CD4-positive, alpha-beta T cell treated with Interleukin-4 for 1 hour (primary cell): ENCODE measurements at places on chromosomes 7 and 10.

- no peak for DNase-seq
These were observed 404.6 kb downstream of the RPS24 start for GRCh38 chr10:78437998-78438906.

DNA sequence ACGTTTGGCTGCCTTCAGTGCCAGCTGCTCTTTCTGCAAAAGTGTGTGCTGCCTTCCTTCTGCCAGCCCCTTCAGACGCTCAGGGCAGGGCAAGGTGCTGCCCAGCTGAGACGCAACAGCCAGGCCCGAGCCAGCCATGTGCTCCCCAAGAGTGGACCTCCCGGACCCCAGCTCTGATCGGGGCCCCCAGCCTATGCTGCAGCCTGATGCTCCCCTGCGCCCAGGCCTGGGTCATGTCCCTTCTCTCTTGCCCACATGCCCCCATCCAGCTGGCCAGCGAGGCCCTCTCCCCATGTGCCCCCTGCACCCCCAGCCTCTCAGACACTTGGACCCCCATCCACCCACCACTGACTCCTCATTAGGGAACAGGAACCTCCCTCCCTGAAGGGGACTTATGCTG is 17.8 kb downstream of the WDR86 start:
- no peak for DNase-seq

DNA sequence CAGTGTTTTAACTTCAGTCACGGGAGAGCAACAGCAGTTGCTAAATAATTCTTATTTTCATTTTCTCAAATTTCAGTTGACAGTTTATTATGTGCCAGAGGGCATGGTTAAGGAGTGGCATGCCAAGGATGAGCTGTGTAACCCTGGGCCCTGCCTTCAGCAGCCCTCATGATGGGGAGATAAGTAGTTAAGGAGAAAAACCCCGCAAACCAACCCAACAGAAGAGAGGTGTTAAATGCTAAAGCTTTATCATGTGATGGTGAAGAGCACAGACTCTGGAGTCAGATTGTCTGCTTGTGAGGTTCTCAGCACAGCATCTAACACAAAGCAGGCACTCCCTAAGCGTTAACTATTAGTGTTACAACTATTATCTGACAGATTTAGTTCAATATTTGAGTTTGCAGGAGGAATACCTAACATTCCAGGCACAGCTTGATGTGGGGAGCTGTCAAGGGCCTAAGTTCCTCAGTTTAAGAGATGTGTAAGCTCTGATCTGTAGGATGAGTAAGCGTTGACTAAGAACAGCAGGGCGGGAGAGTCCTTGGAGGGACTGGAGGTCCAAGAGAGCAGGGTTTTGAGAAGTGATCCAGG is 29.6 kb downstream of the STAM start:
- no peak for DNase-seq

DNA sequence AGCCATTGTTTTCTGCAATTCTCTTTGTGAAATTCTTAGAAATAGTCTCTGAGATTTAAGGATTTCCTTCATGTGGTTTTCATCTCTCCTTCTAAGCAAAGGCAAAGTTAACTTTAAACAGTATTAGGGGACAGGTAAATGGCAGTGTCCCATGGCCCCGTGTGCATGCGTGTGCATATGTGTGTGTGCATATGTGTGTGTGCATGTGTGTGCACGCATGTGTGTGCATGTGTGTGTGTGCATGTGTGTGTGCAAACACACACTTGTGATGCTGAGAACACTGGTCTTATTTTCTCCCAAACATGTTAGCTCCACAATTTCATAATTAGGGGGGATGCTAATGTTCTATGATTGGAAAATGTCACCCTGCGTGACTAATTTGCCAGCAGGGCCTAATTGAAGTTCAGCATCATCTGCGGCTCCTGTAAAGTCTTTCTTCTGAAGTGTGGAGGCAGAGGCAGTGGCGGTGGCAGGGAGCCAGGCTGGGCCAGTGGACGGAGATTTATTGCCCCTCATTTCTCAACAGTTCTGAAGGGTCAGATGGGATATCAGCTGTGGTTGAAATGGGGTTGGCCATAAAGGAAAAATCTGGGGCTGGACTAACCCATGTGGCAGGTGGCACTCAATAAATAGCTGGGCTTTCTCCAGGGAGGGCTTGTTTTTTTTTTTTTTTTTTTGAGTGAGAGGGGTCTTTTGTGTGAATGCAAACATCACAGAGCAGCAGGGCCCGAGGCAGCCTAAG is 289.3 kb upstream of the PODXL start:
- DNase-seq: no peak

GRCh38 chr10:64546073-64546472 is 1024.9 kb downstream of the REEP3 start:
- DNase-seq: no peak

DNA sequence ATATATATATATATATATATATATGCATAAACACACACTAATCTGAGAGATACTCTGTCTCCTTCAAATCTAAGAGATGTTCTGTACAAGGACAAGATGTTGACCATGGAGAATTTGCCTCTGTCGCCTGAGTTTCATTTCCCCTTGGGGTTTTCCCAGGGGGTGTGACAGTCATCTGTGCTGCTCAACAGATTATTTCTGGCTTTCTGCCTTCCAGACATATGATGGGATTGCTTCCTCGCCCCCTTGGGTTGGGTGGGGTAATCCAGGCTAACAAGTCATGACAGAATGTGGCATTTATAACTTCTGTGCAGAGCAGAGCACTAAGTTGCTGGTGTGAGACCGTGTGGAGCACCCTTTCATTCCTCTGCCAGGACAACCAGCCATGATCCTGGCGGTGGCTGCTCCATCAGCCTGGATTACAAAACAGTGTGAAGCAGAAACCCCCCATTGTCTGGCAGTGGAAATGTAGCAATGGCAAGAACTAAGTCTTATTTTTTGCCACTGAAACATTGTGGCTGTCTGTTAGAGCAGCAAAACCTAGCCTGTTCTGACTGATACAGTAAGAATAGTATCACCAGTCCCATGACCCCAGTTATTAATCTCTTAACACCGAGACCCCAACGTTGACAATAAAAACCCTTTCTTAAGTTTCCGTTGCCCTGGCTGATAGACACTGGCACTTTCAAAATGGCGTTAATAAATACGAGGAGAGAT is 13.7 kb upstream of the USP6NL start:
- DNase-seq: peak; percentile 70

GRCh38 chr10:69897432-69897831 is 95.7 kb downstream of the COL13A1 start:
- no peak for DNase-seq

DNA sequence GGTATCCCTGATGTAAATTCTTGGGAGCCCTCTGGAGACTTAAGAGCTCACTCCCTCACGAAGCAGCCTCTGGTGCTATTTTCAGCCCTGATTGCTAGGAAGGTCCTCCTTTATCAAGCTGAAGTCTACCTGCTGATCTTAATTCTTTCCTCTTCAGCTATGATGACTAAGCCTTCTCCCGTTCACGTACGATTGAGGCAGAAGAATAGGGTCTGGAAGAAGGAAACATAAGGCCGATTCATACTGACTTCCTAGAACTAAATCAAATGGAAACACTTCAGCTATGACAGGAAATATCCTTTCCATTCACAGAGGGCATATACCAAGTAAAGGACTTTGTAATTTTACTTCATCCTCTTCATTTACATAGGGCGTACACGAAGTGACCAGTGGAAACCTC is 107.0 kb downstream of the CPXM2 start:
- no peak for DNase-seq

DNA sequence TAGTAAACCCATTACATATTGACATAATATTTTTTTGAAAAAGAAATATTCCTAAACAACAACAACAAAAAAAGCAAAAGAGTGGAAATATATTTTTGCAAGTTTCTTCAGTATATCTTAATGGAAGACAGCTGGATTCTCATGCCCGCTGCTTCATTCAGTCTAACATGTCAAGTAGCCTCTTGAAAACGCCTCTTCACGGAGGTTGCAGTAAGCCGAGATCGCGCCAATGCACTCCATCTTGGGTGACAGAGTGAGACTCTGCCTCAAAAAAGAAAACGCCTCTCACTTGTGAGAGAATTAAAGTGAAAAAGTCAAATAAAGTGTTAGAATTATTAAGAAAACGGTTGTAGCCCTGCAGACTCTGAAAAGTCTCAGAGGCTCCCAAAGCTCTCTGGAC is 1.3 kb downstream of the CUTC start:
- DNase-seq: no peak

DNA sequence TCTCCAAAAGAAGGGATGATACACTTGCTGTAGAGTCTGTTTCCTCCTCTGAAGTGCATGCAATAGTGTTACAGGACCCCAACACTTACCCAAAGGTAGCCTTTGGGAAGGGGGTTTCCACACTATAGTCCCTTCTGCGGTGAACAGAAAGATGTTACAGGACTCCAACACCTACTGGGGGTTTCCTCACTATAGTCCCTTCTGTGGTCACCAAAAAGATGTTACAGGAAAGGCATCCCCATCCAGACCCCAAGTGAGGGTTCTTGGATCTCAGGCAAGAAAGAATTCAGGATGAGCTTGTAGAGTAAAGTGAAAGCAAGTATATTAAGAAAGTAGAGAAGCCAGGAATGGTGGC is 69.2 kb upstream of the PIK3CG start:
- DNase-seq: no peak

DNA sequence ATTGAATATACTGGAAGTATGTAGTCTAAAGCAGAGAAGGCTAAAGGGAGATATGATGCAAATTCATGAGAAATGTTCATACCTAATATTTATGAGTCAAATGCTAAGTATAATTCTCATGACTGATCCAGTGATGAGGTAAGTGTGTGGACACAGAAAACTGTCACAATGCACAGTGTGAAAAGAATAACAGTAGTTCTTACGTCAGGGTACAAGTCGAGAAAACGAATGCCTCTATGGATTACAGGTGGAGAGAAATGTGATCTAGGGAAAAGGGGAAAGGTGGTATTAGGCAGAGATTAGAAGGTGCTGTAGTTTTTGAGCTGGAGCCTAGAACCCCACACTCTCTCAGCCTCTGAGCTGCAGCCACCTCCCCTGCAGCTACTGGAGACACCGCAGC is 542.0 kb downstream of the CNTNAP2 start:
- DNase-seq: no peak

DNA sequence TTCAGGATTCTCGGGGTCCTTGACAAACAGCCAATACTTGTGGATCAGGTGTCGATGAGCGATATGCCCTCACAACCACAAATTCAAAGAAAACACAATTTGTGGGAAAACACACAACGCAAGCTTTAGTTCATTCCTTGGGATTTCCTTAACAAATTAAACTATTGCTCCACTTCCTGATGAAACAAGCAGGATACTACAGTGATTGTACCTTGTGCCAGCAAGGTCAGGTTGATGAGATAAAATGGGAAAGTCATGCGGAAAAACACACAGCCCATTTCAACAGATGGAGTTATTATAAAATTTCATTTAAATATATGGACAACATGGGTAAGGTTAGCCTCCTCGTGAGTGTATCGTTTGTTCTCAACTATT is 8.8 kb upstream of the RHOBTB1 start:
- no peak for DNase-seq

DNA sequence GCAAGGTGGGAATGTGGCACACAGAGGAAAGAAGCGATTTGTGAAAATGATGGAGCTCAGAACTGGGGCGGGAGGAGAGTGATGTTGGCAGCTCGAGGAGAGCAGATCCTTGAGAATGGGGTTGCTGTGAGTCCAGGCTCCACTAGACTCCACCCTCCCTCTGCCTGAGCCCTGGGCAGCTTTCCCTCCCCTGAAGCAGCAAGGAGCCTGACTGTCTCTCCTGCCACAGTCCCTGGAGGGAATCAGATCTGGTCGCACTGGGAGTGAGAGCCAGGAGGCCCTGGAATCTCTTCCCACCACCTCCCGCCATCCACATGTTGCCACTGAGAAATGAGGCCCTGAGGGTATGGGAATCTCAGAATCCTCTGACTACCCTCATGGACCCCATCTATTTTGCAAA is 362.7 kb downstream of the PLXNA4 start:
- DNase-seq: no peak

DNA sequence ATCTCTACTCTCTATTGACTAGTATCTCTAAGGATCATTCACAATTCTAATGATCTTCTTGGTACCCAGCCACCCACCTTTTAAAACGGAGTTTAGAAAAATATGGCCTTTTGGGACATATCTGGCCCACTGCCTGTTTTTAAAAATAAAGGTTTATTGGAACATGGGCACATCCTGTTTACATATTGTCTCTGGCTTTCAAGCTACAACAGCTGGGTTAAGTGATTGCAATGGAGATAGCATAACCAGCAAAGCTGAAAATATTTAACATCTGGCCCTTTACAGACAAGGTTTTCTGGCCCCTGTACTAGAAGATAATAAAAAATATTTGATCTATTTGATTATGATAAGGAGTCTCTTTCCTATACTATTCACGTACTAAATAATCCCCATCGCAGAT is 232.4 kb upstream of the RHOBTB1 start:
- no peak for DNase-seq

GRCh38 chr10:1475098-1475591 is 262.2 kb downstream of the ADARB2 start:
- no peak for DNase-seq

- DNase-seq: no peak
These were observed 456 bp upstream of the DLD start for GRCh38 chr7:107890493-107890961.

GRCh38 chr10:34584164-34584563 is 230.9 kb downstream of the PARD3 start:
- DNase-seq: no peak

GRCh38 chr10:16867556-16867955 is 50.3 kb upstream of the RSU1 start:
- DNase-seq: no peak

DNA sequence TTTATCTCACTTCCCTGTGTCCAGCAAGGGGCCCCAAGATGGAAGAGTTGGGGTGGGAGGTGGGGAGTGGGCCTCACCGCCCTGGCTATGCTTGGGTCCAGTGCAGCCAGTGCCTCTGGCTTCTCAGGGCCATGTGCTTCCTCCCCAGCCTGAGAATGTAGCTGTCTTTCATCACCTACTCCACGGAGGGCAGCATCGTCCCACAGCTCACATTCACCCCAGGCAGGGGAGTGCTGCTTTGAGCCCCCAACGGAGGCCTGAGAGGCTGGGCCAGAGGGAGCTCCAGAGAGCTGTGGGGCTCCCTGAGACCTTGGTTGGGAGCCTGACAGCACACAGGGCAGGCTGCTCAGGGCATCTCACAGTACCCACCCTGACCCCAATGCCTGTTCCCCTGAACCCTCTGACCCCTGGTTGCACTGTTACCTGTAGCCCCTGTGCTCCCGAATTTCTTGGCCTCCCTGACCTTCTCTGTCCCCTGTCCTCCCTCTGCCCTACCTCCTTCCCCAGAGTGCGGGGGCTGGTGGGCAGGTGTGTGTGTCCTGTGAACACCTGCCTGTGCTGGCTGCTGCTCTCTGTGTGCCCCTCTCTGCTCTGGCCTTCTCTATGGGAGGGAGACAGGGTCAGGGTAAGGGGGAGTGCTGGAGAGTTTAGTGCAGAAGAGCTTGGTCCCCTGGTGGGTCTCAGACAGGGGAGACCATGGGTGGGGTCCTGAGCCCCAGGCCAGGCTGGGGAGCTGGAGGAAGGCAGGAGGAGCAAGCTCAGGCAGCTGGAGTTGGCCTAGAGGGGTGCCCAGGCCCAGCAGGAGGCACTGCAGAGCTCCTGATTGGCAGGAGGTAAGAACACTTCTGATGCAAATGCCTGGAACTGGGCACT is 19.6 kb upstream of the ZNF488 start:
- no peak for DNase-seq
